NCI-H345 (cell line): ENCODE measurements at places on chromosomes 16 and 17.

DNA sequence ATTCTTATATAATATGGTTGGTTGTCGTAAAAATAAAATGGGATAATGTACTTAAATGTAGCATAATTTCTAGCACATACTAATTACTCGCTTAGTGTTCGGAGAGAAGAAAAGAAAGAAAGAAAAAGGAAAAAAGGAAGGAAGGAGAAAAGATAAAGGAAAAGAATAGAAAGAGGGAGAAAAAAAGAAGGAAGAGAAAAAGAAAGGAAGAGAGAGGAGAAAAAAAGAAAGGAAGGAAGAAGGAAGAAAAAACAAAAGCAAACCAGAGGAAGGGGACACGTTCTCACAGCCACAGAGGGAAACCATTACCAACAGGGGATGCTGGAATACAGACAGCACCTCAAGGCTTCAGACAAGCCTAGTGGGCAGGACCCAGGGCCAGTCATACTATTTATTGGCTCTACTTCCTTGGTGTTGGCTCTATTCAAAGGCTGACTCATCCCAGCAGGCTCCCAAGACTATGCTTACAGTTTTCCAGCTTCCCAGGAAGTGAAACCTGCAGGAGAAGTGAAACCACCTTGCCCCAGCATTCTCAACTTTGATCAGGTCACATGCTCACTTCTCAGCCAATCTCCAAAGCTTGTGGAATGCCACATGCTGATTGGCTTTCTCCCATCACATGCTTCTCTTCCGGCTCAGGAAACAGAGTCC, 273.5 kb upstream of the IRX5 start:
- DNase-seq: no peak

DNA sequence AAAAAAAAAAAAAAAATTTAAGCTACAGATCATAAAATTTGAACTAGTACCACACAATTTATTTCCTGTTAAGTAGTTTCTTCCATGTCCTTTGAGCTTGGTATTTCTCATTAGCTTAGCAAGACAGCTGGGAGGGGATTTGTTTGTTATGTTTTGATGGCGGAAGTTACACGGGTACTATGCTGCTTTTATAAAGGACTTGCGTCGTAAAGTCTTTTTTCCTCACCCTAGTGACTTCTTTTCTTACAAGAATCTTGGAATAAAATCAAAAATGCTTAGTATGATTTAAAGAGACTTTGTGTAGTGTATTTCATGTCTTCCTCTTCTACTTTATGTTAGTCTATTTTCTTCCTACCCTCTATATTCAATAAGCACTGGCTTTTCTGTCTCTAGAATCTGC, 89.1 kb downstream of the NLK start:
- DNase-seq: no peak

- DNase-seq: no peak
Observed at GRCh38 chr16:1791256-1791942, 2.1 kb downstream of the IGFALS start.

GRCh38 chr16:72818236-72818845, 229.6 kb downstream of the ZFHX3 start:
- DNase-seq: no peak

DNA sequence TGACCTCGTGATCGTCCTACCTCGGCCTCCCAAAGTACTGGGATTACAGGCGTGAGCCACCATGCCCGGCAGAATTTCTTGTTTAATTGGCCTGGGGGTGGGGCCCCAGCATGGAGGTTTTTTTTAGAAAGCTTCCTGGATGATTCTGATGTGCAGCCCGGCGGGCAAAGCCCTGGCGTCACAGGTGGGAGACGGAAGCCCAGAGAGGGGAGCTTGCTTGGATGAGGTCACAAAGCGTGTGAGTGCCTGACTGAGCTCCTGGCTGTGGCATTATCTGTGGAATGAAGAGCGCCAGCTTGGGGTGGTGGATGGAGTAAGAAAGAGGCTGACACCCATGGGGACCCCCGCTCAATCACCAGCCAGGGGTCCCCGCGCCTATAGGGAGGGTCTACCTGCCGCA, 4.1 kb downstream of the VASN start:
- DNase-seq: no peak

- DNase-seq: no peak
Observed at GRCh38 chr16:86573646-86574508, 4.5 kb upstream of the FOXL1 start.

- DNase-seq: no peak
Observed at GRCh38 chr16:10067406-10067805, 114.8 kb downstream of the GRIN2A start.

DNA sequence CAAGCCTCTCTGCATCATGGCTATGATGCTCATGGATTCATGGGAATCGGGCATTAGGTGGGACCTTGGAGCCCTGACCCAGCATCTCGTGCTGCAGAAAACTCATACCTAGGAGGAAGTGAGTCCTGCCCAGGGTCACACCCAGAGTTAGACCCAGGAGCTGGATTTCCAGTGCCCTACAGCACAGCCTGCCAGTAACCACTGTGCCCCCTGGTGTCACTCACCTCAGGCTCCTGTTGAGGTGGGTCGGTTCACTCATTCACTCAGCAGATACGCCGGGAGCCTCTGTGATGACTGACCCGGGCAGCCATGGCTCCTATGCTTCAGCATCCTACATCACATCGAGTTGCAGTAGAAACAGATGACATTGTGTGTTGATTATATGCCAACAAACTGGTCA, 143.4 kb downstream of the MSI2 start:
- no peak for DNase-seq

DNA sequence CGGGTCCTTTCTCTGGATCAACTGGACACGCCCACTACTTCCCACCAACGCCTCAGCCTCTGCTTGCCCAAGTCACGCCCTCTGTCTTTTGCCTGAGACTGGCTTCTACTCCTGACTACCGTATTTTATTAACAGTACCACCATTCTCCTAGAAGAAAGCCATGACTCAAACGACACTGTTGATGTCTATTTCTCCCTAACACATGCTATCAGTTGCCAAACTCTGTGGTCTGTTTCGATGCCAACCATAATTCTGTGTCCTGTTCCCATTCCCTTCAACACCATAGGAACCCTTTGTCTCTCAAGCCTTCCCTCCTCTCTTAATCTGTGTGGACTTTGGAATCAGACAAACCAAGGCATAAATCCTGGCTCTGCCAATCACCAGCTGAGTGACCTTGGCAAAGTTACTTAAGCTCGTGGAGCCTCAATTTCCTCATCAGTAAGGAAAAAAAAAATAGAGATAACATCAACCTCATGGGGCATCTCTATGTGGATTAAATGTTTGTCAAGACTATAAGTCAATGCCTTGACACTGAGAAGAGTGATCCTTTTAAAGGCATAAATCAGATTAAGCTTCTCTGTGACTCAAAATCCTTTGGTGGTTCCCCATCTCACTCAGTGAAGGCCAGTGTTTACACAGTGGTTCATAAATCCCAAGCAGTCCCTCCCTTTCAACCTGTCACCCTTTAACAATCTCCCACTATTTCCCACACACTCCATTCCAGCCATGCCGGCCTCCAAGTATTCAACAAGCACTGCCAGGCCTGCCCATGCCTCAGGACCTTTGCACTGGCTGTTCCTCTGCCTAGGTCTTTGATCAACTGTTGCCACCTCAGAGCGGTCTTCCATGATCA, 45.6 kb downstream of the ERN1 start:
- DNase-seq: no peak
